ENCODE measurements at places on chromosomes 16 and 17.

DNA sequence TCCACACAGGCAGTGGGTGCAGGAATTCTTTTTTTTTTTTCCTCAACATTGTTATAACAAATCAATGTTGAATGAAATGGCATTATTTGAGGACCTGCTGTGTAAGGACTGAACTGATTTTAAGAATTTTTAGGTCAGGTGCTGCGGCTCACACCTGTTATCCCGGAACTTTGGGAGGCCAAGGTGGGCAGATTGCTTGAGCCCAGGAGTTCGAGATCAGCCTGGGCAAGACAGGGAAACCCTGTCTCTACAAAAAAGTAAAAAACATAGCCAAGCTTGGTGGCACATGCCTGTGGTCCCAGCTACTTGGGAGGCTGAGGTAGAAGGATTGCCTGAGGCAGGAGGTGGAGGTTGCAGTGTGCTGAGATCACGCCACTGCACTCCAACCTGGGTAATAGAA lies 12.4 kb downstream of the MPRIP start:
- no peak for DNase-seq

DNA sequence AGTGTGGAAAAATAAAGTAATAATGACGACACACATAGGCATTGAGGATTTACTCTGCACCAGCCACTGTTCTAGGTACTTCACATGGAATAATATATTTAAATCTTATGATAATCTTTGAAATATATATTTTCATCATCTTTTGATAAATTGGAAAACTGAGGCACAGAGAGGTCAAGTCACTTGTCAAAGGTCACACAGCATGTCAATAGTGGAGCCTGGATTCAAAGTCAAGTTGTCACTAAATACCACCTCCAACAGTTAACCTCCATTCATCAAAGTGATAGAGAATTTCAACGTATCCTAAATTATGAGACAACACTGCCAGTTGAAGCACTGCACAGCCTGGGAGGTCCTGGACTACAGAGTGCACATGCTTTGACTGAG lies 121.7 kb downstream of the IRX5 start:
- no peak for DNase-seq

GRCh38 chr16:74153773-74154172 lies 142.8 kb upstream of the PSMD7 start:
- no peak for DNase-seq

DNA sequence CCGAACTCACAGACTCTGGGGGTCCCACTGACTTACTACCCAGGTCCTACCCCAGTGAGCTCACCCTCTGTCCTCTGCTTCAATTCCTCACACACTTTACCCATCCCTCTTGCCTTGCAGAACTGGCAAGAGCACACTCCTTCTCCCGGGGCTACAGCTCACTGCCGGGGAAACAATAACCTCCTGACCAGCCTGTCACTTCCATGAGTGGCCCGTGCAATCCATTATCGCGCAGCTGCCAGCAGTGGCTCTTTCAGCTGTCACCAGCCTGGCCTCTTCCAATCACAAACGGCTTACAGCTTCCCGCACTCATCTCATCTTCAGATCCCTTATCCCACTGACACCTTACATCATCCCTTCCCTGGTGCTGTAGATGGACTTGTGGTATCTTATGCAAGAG lies 79.5 kb downstream of the CPPED1 start:
- no peak for DNase-seq

DNA sequence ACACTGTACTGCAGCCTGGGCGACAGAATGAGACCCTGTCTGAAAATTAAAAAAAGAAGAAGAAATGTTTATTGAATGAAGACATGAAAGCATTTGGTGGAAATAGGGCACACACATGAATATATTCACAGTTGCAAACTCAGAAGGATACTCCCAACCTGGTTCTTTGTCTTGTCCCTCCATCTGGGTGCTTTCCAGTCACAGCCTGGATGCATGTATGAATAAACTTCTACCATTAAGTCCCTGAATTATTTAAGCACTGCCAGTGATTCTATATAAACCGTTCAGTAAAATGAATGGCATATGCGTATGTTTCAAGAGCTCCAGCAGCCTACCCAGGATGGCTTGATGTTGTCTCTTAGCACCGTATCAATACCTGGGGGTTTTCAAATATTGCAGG lies 591.1 kb downstream of the WWOX start:
- no peak for DNase-seq

DNA sequence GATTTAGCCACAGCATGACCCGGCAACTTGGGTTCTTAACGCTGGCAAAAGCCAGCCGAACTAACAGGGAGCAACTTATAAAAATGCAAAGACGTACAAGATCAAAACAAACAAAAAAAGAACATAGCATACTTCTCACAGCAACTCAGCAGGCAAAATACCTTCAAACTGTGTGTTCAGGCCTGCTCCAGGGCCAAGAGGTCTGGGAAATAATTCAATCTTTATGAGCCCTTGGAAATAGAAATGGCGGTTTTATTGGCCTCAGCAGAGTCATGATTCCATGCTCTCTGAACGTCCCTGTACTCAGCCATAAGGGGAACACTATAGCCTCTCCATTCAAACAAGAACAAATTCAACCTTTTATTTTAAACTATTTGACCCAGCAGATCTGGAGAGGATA lies 101.3 kb upstream of the C17orf78 start:
- DNase-seq, result no peak

- DNase-seq, result no peak
Measured at GRCh38 chr17:56897646-56898424, 16.0 kb downstream of the TRIM25 start.

GRCh38 chr16:23700509-23700908 lies 12.5 kb downstream of the ERN2 start:
- DNase-seq, result no peak

- DNase-seq, result no peak
Measured at GRCh38 chr16:10652730-10653590, 41.8 kb downstream of the TEKT5 start.

DNA sequence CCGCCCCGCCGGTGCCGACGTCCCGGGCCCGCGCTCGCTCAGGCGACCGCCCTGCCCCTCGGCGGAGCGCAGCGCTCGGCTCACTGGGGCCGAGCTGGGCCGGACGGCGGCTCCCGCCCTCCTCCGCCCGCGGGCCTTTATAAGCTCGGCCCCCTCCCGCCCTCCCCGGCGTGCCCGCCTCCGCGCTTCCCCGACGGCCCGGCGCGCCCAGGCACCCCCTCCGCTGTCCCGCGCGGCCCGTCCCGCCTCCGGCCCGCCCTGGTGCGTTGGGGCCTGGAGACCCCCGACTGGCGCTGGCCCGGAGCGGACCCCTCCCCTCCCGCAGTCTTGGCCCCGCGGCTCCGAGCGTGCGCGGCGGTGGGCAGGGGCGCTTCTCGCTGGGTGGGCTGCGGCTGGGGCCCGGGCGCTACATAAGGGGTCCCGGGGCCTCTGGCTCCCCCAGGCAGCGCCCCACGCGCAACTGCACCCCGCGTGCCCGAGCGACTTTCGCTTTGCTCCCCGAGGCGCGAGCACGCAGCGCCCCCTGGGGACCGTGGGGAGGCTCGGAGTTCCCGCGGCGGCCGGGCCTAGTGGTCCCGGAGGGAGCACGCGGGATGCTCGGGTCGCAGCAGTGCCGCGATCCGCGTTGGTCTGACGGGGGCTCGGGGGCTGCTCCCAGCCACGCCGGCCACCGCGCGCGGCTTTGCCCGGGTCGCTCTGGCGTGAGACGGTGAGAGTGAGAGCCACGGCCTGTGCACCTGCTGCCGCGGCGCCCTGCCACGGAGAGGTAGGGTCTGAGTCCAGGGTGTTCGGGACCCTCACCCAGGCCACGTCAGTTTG lies at the start of gene PIEZO1:
Gene PIEZO1 (minus strand): TSS at position 115 of the 819 bp plus-strand sequence. CDS start 256 bp downstream, outside the sequence.
- peak; percentile 77 for DNase-seq
